ENCODE measurements at places on chromosomes 2 and 18. TPM values are rescaled to one million over a fixed set of nuclear protein-coding genes. Genes with fewer than 3 reads are reported as not detected.

Gene STPG4
- not detected for total RNA-seq

Gene NT5C1B
- not detected for total RNA-seq

Gene ACTG2
- 23.8 TPM for total RNA-seq

Gene C1GALT1C1L
- 0.98 TPM for total RNA-seq

Gene EIF2AK3
- 10.2 TPM for total RNA-seq

Gene UGT1A6
- total RNA-seq: not detected

Gene MFSD6
- 72.7 TPM for total RNA-seq

Gene APOB
- 20.1 TPM for total RNA-seq

Gene TNFAIP6
- total RNA-seq: 5.2 TPM

Gene UGT1A10
- total RNA-seq: not detected

Gene KCNK3
- 47.5 TPM for total RNA-seq

Gene IL1RL1
- total RNA-seq: 4.8 TPM

Gene GEN1
- total RNA-seq: 1.2 TPM

Gene IL1F10
- total RNA-seq: not detected

Gene IL18R1
- total RNA-seq: 1.9 TPM

Gene KLHL30
- total RNA-seq: 24.9 TPM

Gene CPO
- total RNA-seq: not detected

Gene PLCD4
- 0.51 TPM for total RNA-seq

Gene AKAIN1
- total RNA-seq: not detected

Gene PKP4
- total RNA-seq: 36.2 TPM

Gene SPP2
- total RNA-seq: not detected

Gene TUBA3E
- total RNA-seq: 9.5 TPM

Gene FOXD4L1
- not detected for total RNA-seq

Gene NR4A2
- total RNA-seq: 8.9 TPM

Gene KIF3C
- total RNA-seq: 3.5 TPM

Gene ANKRD62
- not detected for total RNA-seq

Gene UNC80
- total RNA-seq: not detected

Gene RAX
- not detected for total RNA-seq

Gene LRRTM1
- 0.37 TPM for total RNA-seq

Gene NCKAP5
- total RNA-seq: 5.4 TPM

Gene DPP4
- 6.8 TPM for total RNA-seq

Gene ANAPC1
- 23.5 TPM for total RNA-seq

Gene MYOM1
- 357 TPM for total RNA-seq

Gene TLX2
- not detected for total RNA-seq

Gene CCDC150
- total RNA-seq: 0.79 TPM

Gene GREB1
- 3.1 TPM for total RNA-seq

Gene DES
- 12,280 TPM for total RNA-seq

Gene DHRS9
- 31.4 TPM for total RNA-seq

Gene ERLEC1
- total RNA-seq: 55.7 TPM

Measured in right atrium auricular region (tissue), 2 donors.